Muscle of leg (tissue), 16 donors: ENCODE measurements at places on chromosomes 2 and 18.

- DNase-seq = no peak
These were observed 42.5 kb downstream of the GPC1 start for GRCh38 chr2:240477916-240478315.

DNA sequence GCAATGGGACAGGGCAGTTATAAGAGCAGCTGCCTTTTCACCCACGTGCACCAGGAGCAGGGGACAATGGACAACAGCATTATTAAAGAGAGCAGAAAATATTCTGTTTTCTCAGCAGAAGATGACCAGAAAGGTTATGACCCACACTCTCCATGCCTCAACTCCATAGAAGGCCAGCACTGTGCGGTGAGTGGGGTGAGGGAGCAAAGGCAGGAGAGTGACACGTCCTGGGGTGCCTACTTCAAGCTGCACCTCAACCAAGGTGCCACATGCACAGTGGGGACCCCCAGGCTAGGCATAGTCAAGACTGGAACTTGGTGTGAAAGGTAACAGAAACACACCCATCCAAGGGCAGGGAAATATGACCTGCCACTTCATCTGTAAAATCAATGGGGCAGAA is 50.4 kb downstream of the POLR1A start:
- DNase-seq = no peak

- no peak for DNase-seq
These were observed 25.7 kb upstream of the PLA2R1 start for GRCh38 chr2:160087854-160088745.

DNA sequence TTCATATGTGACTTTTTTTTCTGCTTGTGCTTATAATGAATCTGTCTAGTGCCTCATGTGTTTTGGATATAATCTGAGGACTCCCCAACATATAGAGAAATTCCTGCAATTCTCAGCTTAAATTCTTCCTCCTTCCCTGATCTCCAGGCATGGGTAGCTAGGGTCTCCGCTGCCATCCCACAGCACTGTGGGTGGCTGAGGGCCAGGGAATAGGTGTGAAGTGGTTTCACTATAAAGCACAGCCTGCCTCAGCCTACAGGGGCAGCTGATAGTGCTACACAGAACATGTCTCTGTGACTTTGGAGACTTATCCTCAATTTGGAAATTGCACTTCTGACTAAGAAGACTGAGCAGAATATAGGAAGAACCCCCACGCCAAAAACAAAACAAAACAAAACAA is 137.3 kb upstream of the NABP1 start:
- no peak for DNase-seq
